Thyroid gland (tissue), 4 donors: ENCODE measurements at places on chromosomes 1 and 21.

DNA sequence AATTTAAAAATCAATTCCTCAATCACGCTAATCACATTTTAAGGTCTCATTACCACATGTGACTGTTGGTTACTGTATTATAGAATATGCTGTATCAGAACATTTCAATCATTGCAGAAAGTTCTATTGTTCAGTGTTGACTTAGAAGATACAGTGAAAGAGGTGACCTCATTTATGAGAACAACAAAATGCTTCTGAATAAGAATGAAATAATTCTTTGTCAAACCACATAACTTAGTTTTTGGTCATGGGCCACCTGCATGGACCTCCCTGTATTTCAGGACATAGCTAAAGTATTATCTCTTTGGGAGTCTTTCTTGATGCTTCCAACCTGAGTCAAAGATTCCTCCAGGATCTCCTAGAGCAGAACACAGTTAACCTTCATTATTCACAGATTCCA is 22.3 kb downstream of the MFSD2A start:
- DNase-seq = no peak

- DNase-seq = no peak
Observed at GRCh38 chr1:119046429-119046784, 58.3 kb upstream of the TBX15 start.

GRCh38 chr1:221699577-221699976 is 42.3 kb downstream of the DUSP10 start:
- DNase-seq = no peak

- DNase-seq = no peak
Observed at GRCh38 chr1:2801535-2802291, at the start of gene TTC34. Gene TTC34 (minus strand): TSS chr1:2801693. CDS start chr1:2800827, 866 bp downstream.

DNA sequence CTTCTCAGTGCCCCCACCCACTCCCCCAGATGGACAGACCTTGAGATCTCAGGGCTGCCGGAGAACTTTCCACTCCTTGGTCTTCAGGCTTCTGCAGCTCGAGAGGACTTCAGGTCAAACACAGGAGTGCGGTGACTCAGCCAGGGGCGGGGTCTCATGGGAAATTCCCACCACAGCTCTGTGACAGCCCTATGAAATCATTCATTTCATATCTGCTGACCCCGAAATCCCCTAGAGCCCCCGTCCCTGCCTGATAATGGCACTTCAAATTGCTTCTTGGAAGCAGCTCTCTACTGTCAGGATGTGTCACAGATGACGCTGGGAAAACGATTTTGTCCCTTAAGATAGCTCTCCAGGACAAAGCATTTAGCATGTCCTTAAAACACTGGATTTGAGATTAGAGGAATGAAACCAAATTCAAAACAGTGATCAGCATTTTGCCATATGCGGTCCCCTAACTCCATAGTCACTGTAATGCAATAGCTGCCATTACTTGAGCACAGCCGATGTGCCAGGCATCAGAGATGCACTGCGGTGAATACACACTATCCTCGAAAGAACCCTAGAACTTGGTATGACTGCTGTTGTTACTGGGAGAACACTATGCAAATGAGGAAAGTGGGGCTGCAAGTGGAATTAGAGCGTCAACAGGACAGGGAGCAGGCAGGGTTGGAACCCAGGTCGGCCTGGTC is at the start of gene TNFRSF9:
Gene TNFRSF9, minus strand, starts transcription at position 95 of the 692 bp plus-strand sequence. CDS start 845 bp downstream, outside the sequence.
- DNase-seq = no peak

DNA sequence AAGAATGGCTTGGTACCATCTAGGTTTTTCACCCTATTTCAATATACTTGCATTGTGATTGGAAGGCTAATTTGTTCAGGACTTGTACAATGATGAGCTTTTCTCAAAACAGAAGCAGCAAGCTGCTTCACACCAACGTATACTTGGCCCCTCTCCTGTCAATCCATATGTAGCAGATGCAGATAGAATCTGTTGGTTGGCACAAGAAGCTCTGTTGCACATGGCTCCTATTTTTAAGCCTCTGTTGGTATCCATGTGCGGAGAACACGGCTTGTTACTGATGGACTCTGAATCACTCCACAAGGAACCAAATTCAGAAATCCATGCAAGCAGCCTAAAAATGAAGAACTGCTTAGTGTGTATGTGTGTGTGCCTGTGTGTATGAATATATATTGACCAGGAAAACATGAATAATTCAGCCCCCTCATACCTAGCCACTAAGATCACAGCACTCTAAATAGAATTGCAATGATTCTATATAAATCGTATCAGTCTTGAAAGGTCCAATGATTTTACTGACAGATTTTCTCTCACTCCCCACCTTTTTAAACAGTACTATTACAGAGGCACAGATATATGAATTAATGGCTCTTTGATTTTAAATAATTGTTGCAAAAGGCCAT is 258.4 kb upstream of the DPYD start:
- no peak for DNase-seq

DNA sequence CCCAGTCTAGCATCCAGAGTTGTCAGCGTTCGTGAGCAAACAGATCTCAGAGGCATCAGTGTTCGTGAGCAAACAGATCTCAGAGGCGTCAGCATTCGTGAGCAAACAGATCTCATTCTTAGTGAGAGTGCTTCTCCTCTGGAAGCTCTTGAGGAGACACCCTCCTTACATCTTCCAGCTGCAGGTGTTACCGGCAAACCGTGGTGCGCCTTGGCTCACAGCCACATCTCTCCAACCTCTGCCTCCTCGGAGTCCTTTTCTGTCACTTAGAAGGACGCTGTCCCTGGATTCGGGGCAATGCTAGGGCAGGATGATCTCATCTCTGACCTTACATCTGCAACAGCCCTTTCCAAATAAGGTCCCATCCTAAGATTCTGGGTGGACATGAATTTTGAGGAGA is 14.6 kb upstream of the UMODL1 start:
- DNase-seq = no peak

DNA sequence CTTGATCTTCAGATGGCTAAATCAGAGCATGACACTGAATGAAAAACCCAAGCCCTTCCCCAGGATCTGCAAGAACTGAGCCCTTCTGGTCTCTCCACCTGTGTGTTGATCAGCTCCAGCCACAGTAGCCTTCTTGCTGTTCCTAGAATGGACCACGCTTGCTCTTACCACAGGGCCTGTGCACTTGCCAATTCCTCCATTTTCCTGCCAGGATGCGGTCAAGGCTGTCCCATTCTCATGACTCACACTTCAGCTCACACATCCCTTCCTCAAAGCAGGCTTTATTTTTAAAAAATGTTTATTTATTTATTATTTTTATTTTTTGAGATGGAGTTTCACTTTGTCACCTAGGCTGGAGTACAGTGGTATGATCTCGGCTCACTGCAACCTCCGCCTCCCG is 43.6 kb upstream of the GRHL3 start:
- DNase-seq = no peak

DNA sequence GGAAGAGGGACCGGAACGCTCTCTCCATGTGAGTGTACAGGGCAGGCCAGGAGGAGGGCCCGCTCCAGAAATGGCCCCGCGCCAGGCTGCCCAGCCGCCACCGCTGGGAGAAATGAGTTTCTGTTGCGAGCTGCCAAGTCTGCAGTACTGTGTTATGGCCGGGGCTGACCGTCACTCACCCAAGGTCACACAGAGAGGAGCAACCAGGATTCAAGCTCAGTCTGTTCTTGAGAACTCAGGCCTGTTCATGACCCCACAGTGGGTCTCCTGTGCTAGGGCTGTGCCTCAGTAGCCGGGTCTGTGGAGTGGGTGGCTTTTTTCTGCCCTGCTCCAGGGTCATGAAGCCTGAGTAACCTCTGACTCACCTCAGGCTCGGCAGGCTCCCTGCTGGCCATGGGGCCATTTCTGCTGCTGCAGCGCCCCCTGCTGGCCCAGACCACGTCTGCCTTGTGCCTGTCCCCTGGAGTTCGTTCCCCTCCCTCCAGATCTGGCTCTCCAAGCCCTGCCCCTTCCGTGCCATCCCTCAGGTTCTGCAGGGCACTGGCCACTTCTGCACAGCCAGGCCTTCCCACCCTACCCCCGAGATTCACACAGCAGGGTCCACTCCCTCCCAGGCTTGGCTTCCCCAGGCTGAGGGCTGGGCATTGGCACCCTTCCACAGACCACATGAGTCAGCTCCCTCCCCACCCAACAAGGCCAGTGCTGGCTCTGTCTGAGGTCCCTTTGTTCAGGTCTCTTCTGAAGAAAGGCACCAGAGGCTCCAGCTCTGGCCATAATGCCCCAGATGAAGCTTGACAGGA is 51.8 kb downstream of the EDN2 start:
- DNase-seq = peak; percentile 91

- DNase-seq = no peak
Observed at GRCh38 chr1:108862017-108862610, 5.2 kb upstream of the AKNAD1 start.

- DNase-seq = no peak
Observed at GRCh38 chr1:80818211-80818610, 982.5 kb upstream of the ADGRL2 start.

GRCh38 chr1:229070168-229070567 is 200.7 kb upstream of the RAB4A start:
- DNase-seq = peak; percentile 100

DNA sequence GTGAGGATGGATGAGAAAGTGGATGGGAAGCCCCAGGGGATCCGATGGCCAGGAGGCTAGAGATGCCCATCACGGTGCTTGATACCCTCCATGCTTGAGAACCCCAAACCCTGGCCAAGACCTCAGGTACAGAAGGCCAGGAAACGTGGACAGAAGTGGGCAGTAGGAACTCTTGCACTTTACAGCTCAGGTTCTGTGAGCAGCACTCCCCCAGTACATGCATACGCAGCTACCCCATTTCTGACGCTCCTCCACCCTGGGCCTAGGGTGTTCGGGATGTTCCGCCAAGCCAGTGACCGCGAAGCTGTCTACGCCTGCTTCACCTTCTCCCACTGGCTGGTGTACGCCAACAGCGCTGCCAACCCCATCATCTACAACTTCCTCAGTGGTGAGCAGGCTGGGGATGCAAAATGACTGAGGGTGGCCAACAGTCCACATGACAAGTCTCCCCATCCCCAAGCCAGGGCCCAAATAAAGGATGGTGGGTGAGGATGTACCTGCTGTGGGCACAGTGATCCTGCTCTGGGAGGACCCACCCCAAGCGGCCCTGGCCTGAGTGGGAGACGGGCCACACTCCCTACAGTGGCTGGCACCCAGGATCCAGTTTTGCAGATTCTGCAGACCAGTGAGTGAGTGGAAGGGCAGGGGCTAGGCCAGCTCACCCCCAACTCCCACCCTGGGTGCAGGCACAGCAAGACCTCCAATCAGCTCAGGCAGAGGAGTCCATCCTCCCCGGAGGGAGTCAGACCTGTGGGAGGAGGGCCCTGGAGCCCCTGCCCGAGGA is 7.4 kb downstream of the HCRTR1 start:
- no peak for DNase-seq

DNA sequence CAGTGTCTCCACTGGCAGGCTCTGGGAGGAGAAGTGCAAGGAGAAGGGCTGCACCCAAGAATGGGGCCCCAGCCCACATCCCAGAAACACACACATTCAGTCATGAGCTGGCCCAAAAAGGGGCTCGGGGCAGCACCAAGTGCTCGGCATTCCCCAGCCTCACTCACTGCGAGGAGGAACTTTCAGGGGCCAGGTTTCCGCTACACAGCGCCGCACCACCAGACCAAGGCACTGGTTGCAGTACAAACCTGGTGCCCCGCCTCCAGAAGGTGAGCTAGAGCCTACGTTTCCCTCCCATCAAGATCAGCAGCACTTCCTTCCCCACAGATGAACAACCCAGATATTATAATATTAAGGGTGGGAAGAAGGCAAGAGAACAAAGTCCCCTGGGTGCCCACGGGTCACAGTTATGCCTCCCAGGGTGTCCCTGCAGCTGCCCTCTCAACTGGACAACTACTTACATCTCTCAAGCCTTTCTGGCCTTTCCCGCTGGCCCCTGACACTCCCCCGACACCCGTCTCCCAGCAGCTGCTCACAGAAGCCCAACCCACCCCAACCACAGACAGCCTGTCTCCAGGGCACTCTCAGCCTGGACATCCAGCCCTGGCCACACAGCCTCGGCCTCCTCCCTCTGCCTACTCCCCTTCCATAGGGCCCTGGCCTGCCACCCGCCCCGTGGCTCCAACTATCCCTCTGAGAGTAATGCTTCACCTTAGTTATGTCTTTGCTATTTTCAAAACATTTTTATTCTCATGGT is 3.8 kb downstream of the PBXIP1 start:
- no peak for DNase-seq

GRCh38 chr1:154994269-154994587 is 842 bp downstream of the LENEP start:
- DNase-seq = no peak
